Right lobe of liver (tissue), 6 donors: ENCODE measurements at places on chromosomes 12 and 14. TPM values are rescaled to one million over a fixed set of nuclear protein-coding genes. Genes with fewer than 3 reads are reported as not detected.

DNA sequence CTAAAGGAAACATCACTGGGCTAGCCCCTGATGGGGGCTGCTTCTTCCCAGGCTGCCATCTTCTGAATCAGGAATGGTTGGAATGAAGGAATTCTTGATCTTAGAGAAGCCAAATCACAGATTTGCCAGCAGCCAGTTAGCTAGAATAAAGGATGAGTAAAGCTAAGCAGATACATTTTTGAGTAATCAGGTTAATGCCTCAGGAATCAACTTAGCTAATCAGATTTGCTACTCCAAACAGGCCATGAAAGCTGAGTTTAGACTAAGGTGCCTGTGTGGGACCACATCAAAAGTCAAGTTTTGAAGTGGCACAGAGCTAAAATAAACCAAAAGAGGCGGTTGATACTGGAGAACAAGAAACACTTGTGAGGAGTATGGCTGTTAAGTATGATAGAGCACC lies 28.8 kb upstream of the LMO3 start:
- no peak overlapping the region for H3K27ac ChIP-seq
- H3K4me1 ChIP-seq: no peaks in the 10 kb centered on the region
- DNase-seq: no peak
- no peak overlapping the region for H3K4me3 ChIP-seq
- no peaks in the 10 kb centered on the region for H3K27me3 ChIP-seq

The MTA1 gene
- 29.0 TPM for total RNA-seq

- H3K36me3 ChIP-seq: no peaks in the 10 kb centered on the region
- no peak for DNase-seq
- no peak overlapping the region for H3K4me3 ChIP-seq
These were observed 110.6 kb downstream of the MYRFL start for GRCh38 chr12:69935651-69936100.

- H3K36me3 ChIP-seq: no peaks in the 10 kb centered on the region
- no peak for DNase-seq
- no peak overlapping the region for H3K27ac ChIP-seq
- H3K27me3 ChIP-seq: no peaks in the 10 kb centered on the region
These were observed 53.5 kb downstream of the FSCB start for GRCh38 chr14:44453433-44454171.

DNA sequence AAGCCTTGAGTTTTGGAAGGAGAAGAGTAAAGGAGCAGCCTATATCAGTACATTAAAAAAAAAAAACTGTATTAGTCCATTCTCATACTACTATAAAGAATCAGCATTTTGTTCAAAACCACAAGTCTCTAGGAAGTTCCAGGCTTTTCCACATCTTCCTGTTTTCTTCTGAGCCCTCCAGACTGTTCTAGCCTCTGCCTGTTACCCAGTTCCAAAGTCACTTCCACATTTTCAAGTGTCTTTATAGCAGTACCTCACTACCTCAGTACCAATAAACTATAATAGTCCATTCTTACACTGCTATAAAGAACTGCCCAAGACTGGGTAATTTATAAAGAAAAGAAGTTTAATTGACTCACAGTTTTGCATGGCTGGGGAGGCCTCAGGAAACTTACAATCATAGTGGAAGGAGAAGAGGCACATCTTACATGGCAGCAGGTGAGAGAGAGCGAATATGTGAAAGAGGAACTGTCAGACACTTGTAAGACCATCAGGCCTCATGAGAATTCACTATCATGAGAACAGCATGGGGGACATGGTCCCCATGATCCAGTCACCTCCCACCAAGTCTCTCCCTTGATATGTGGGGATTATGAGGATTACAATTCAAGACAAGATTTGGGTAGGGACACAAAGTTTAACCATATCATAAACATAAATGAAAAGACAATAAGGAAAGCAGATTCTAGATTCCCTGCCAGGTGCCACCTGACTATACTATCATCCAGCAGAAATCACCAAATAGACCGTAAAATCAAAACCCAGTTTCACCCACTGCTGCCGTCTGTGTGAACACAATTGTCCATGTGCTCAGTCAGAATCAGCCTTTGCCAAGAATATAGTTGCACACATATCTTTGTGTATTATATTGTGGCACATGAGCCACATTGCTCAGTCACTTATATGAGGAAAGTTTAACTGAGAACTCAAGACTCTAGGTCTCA lies 27.8 kb downstream of the TOGARAM1 start:
- no peak for DNase-seq
- H3K36me3 ChIP-seq: no peaks in the 10 kb centered on the region
- H3K27ac ChIP-seq: no peak overlapping the region
- H3K27me3 ChIP-seq: no peaks in the 10 kb centered on the region
- H3K4me3 ChIP-seq: no peak overlapping the region
- H3K4me1 ChIP-seq: no peaks in the 10 kb centered on the region

The KRT3 gene
- not detected for total RNA-seq

The DLK1 gene
- total RNA-seq: not detected

DNA sequence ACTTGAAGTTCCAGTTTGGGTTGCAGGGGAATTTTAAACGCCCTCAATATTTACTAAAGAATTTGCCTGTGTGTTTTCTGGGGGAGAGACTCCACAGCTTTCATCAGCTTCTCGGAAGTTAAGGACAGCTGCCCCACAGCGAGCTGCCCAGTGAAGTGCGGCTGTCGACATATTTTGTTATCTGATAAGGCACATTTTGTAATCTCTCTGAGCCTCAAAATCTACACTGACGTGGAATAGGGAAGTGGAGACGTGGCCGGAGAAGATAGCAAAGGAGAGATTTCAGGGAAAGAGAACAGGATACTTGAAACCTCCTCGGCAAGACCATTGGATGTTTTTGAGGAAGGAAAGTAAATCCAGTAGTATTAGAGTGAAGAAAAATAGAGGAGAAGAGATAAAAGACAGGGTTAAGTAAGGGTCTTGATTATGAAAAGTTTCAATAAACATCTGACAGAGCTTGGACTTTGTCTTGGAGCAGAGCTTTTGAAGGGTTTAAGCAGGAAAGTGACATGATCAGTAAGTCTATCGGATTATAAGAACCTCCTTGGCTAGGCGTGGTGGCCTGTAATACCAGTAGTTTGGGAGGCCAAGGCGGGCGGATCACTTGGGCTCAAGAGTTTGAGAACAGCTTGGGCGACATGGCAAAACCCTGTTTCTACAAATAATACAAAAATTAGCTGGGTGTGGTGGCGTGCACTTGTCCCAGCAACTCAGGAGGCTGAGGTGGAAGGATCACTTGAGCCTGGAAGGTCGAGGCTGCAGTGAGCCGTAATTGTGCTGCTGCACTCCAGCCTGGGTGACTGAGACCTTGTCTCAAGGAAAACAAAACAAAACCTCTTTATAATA lies 1.1 kb downstream of the POLR3B start:
- peak overlapping the region; percentile 96 for H3K27ac ChIP-seq
- peaks cover 3% of the 10 kb centered on the region for H3K4me1 ChIP-seq
- no peaks in the 10 kb centered on the region for H3K27me3 ChIP-seq
- no peaks in the 10 kb centered on the region for H3K36me3 ChIP-seq
- no peak for DNase-seq

GRCh38 chr12:21843795-21844194 lies 69.3 kb upstream of the KCNJ8 start:
- H3K27ac ChIP-seq: no peak overlapping the region
- no peaks in the 10 kb centered on the region for H3K27me3 ChIP-seq
- no peak for DNase-seq
- no peaks in the 10 kb centered on the region for H3K4me1 ChIP-seq
